NCI-H1048 (cell line): ENCODE measurements at places on chromosomes 12 and 14.
A peak's percentile ranks its signal among the peaks of the same experiment; 100 is the strongest.

- no peak for DNase-seq
Measured at GRCh38 chr12:57842342-57843294, 3.9 kb downstream of the CTDSP2 start.

DNA sequence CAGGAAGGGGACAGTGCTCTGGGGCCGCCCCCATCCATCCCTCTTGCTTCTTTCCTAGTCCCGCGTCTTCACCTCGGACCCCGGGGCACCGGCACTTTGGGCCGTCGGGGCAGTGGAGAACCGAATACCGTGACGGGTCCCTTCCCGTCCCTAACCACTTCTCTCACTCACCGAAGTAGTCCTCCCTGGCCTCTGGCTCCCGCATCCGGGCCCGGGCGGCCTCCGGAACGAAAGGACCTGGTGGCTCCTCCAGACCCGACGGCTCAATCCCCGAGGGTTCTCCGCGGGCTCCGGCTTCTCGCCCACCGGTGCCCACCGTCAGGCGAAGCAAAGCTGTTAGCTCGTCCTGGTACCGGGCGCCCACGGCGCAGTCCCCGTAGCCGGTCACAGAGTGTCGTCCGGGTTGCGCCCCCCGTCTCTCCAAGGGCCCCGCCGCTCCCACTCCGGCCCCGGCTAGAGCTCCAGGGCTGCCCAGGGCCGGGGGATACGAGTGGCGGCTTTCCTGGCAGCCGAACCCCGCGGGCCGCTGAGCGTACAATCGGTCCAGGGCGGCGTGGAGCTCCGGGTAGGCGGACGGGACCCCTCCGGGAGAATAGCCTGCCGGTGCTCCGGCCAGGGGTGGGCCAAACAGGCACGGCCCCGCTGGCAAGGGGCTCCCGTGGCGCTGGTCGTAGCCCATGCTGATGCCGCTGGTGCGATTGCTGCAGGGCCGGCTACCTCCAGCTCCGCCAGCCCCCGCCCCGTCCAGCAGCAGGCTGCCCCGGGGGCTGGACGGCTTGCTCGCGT, 1.1 kb downstream of the AJUBA start:
- DNase-seq, result no peak

DNA sequence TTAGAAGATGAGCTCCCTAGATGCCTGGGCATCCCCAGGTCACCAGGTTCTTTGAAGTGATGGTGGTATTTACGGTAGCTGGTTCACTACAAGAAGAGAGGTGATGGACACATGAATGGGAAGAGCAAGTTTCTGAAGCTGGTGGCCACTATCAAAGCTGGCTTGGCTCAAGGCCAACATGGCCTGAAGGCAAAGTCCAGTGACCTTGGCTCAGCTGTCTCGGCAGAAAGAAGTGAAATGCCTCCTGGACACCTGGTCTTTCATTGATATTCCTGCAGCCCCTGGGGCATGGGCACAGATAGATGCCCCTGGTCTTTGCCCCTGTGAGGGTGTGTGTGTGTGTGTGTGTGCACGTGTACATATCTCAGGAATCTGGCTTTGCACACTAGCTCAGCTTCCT, 441.8 kb upstream of the TMPO start:
- DNase-seq, result no peak

DNA sequence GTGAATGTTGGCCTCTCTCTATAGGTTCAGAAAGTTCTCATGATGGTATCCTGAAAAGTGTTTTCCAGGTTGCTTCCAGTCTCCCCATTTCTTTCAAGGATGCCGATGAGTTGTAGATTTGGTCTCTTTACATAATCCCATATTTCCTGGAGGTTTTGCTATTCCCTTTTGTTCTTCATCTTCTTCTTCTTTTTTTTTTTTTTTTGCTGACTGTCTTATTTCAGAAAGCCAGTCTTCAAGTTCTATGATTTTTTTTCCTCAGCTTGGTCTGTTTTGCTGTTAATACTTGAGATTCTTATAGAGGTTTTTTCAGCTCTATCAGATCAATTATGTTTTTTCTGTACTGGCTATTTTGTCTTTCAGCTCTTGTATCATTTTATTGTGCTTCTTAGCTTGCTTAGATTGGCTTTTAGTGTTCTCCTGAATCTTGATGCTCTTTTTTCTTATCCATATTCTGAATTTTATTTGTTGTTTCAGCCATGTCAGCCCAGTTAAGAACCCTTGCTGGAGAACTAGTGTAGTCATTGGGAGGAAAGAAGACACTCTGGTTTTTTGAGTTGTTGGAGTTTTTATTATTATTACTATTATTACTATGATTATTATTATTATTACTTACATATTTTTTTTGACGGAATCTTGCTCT, 124.4 kb downstream of the FUT8 start:
- no peak for DNase-seq

- DNase-seq, result no peak
Measured at GRCh38 chr12:47900131-47901062, 4.4 kb downstream of the VDR start.

- DNase-seq, result no peak
Measured at GRCh38 chr12:47297993-47298392, 218.2 kb upstream of the AMIGO2 start.

DNA sequence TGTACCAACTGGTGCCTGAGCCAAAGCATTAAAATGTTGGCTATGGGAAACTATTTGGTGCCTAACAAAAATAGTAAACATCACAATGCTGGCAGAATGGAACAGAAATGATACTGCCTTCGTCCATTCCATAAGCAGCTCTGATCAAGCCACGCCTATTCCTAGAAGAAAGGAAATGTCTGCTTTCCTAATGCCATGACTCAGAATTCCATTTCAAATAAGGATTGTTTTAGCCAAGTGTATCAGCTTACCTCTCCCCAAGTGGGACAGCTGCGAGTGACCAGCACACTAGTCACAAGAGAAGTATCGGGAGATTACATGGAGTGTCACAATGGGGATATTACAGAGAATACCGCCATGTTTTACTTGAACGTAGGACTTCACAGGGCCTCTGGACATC, 38.7 kb downstream of the GLT8D2 start:
- DNase-seq, result no peak

- no peak for DNase-seq
Measured at GRCh38 chr12:56721721-56722120, 3.4 kb downstream of the NACA start.

DNA sequence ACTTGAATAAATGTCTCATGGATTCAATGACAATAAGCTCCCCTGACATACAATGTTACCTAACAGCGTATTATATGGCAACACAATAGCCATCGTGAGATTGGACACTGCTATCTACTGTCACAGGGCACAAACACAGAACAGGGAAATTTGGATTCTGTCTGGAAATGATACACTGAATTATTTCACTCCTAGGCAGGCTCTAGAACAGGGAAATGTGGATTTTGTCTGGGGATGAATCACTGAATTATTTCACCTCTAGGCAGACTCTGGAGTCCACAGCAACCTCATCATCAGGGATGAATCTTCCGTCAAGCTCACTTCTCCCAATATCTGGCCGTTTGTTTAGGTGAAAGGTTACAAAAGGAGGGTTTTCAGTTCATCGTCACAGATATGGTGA, 288.8 kb downstream of the TMEM132D start:
- no peak for DNase-seq

DNA sequence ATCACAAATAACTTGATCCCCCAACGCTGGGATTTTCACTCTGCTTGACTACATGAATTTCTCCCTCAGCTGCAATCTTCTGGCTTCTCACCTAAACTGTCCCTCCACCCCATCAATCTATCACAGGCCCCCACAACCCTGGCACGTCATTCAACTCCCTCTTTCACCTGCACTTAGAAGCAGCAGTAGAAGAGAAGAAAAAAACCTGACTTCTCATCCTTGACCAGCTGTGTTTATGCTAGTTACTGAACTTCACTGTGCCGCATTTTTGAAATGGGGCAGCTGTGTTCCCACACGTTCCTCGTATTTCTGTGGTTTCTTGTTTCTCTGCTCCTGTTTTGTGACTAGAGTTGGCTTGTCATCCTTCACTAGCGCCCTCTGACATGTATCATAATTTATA, 35.0 kb downstream of the ITPR2 start:
- DNase-seq, result no peak

DNA sequence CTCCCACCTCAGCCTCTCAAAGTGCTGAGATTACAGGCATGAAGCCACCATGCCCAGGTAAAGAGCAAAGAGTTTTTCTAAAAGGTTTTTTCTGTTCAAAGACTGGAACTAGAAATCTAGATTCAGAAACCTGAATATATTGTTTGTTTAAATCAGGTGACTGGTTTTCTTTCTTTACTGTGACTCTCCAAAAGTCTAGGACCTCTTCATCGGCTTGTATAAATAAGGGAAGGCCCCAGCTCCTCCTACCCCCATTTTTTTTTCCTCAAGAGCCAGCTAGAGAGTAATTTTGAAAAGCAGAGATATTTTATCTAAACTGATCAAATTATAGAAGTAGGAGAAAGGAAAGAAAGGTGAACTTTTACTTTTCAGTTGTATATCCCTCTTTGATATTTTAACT, 48.0 kb downstream of the TMEM116 start:
- no peak for DNase-seq

- DNase-seq, result no peak
Measured at GRCh38 chr12:13661005-13661887, 320.2 kb downstream of the GRIN2B start.

GRCh38 chr12:111066744-111067437, 146.5 kb upstream of the MYL2 start:
- no peak for DNase-seq

DNA sequence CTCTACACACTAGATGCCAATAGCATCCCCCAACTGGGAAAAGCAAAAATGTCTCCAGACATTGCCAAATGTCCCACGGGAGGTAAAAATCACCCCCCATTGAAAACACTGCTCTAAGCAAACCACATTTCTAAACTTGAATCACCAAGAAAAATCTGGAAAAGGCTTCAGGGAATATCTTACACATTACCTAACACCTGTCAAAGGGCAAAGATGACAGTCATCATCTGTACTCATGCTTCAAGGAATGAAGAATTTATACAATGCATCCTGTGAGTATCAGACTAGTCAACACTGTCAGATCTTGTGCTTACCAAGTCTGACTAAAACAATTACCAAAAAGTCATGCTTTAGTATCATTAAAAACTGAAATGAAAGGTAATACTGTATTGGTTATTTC, 161.6 kb upstream of the SOX5 start:
- DNase-seq, result no peak

GRCh38 chr12:65602610-65603295, 221.5 kb upstream of the HMGA2 start:
- DNase-seq, result peak; percentile 29

DNA sequence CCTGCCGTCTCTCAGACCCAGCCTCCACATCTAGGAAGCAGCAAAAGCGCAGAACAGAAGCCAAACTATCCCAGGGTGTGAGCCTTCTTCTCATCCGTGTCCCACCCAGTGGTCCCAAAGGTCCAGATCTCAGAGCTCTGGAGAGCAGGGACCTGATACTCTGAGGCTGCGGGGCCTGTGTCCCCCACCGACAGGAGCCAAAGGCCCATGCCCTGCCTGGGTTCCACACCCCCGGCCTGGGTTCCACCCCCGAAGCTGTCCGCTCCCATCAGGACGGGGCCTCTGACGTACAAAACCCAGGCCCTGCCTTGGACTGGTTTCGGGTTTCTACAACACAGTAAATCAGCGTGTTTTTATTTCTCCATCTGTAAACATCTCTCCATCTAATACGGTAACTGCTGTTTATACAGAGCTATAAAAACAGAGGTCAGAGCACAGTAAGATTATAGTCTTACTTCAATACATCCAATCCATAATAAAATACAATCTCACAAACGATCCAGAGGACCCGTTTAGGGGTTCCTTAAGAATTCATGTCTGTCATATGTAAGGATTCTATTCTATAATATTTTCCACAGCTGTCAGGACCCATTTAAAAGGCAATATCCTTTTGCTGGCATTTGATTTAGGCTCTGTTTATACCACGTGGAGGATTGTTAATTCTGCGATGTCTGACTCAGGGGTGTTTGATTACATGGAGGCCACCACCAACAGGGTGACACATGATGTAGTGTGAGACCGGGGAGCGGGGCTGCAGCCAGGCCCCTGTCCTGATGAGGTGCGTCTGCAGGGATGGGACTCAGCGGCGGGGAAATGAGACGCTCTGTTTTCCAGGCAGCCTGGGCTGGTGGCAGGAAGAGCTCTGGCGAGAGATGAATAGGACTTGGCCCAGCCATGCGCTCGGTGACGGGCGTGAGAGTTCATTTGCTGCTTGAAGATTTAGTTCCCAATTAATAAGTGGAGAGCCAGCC, 110.3 kb downstream of the DICER1 start:
- DNase-seq, result no peak

GRCh38 chr14:89085231-89085731, 260.8 kb downstream of the TTC8 start:
- DNase-seq, result no peak

DNA sequence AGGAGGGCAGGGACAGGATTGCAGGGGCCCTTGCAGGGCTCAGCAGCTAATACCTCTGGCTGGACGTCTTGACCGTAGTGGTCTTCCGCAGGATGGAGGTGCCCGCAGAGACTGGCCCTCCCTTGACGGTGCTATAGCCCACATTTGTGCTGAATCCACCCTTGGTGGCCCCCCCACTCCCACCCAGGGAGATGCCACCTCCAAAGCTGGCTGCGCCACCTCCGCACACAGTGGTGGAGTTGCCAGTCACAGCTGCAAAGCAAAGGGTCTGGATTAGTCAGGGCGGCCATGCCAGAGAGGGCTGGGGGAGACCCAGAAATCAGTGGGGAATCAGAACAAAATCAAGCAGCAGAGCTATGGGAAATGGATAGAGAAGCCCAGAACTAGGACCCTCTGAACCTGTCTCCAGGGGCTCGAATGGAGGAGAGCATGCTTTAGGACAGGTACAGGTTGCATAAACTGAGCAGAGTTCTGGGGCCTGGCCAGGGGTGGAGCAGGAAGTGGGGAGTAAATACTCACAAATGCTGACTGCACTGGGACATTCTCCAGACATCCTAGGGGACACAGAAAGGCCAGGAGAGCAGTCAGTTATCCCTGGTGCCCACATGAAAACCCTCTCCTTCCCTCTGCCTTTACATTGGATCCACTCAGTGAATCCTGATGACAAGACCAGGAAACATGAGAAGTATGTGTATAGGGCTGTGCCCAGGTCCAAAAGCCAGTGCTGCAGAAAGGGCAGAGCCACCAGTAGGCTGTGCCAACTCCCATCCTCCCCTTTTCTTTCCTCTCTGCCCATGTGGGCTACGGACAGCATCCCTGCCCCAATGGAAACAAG, 8.1 kb upstream of the KRT4 start:
- DNase-seq, result no peak

- DNase-seq, result no peak
Measured at GRCh38 chr14:25247609-25248008, 197.7 kb upstream of the STXBP6 start.

- no peak for DNase-seq
Measured at GRCh38 chr14:28294834-28295440, 471.6 kb upstream of the FOXG1 start.

DNA sequence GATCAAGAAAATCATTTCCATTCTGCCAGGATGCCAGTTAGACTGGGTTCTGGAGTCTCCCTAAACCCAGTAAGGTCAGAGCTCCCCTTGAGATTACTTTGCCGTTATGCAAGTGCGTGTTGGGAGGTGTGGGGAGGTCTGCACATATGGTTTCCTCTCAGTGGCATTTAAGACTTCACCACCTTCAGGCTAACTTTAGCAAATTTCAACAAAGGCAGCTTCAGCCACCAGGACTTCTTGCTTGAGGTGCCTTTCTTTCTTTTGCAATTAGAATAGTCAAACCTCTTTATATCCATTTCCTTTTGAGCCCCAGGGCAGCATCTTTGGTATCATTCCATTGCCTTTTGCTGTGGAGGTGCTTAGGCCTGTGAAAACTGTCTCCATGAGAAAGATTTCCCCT, 117.2 kb upstream of the CCND2 start:
- DNase-seq, result no peak
